ENCODE measurements at places on chromosomes 12 and 14. TPM values are rescaled to one million over a fixed set of nuclear protein-coding genes. Genes with fewer than 3 reads are reported as not detected.

Gene PCED1B
- 136 TPM for total RNA-seq

GRCh38 chr12:117159674-117160073, 30.6 kb downstream of the FBXO21 start:
- peaks cover 6% of the 10 kb centered on the region for H3K4me1 ChIP-seq
- no peak for DNase-seq
- no peaks in the 10 kb centered on the region for H3K27me3 ChIP-seq
- H3K36me3 ChIP-seq, result peaks cover 62% of the 10 kb centered on the region
- no peak overlapping the region for H3K4me3 ChIP-seq
- H3K27ac ChIP-seq, result no peak overlapping the region

- peak within 1 kb of the TSS; percentile 100 for H3K27ac ChIP-seq
- H3K4me3 ChIP-seq, result peak within 1 kb of the TSS; percentile 95
- peaks cover 27% of the 10 kb centered on the region for H3K36me3 ChIP-seq
- H3K27me3 ChIP-seq, result no peaks in the 10 kb centered on the region
- peaks cover 53% of the 10 kb centered on the region for H3K4me1 ChIP-seq
- peak; percentile 95 for DNase-seq
Measured at GRCh38 chr14:64503434-64504309, at the start of gene ZBTB25. TSS of gene ZBTB25 (minus strand) at chr14:64503838. CDS start at chr14:64490533, 13,305 bp downstream.

DNA sequence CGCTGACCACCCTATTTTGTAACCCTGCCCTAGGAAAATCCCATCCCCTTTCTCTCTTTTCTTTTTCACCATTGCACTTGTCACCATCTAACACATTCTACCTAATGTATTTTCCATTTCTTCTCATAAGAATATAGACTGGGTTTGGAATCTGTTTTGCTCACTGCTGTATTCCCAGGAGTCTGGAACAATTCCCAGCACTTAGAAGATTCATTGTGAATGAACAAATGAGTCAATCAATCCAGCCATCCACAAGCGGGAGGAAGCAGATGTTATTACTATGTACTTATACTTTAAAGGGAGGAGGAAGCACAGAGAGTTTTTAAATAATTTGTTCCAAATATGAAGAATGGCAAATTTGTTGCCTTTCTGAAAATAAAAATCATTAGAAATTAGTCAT, 142.1 kb downstream of the KIF21A start:
- no peak for DNase-seq
- no peaks in the 10 kb centered on the region for H3K27me3 ChIP-seq
- H3K4me1 ChIP-seq, result no peaks in the 10 kb centered on the region

- no peaks in the 10 kb centered on the region for H3K36me3 ChIP-seq
- peaks cover 10% of the 10 kb centered on the region for H3K4me1 ChIP-seq
- H3K4me3 ChIP-seq, result no peak overlapping the region
- no peak overlapping the region for H3K27ac ChIP-seq
Measured at GRCh38 chr12:51868821-51869495, 18.9 kb upstream of the ANKRD33 start.

GRCh38 chr12:79524507-79525148, 166.1 kb downstream of the PAWR start:
- no peaks in the 10 kb centered on the region for H3K4me1 ChIP-seq
- no peak overlapping the region for H3K4me3 ChIP-seq
- DNase-seq, result no peak
- H3K36me3 ChIP-seq, result no peaks in the 10 kb centered on the region
- H3K27ac ChIP-seq, result no peak overlapping the region
- peaks cover 2% of the 10 kb centered on the region for H3K27me3 ChIP-seq

GRCh38 chr14:90228478-90228877, 27.9 kb upstream of the PSMC1 start:
- H3K4me3 ChIP-seq, result no peak overlapping the region
- peaks cover 5% of the 10 kb centered on the region for H3K27me3 ChIP-seq
- H3K27ac ChIP-seq, result no peak overlapping the region
- H3K36me3 ChIP-seq, result no peaks in the 10 kb centered on the region
